ENCODE measurements at places on chromosomes 12 and 14. TPM values are rescaled to one million over a fixed set of nuclear protein-coding genes. Genes with fewer than 3 reads are reported as not detected.

PAX9 gene
- total RNA-seq: 0.19 TPM

DAO gene
- total RNA-seq: not detected

PRKD1 gene
- 8.9 TPM for total RNA-seq

MANSC4 gene
- not detected for total RNA-seq

APOF gene
- not detected for total RNA-seq

NTN4 gene
- total RNA-seq: 387 TPM

PLEKHH1 gene
- 0.33 TPM for total RNA-seq

CCDC175 gene
- total RNA-seq: not detected

CLEC6A gene
- total RNA-seq: not detected

BTG1 gene
- 24.5 TPM for total RNA-seq

MYH7 gene
- total RNA-seq: not detected

VSIG10 gene
- 32.1 TPM for total RNA-seq

BMP4 gene
- total RNA-seq: 103 TPM

ADGRD1 gene
- total RNA-seq: not detected

TBX5 gene
- not detected for total RNA-seq

TNS2 gene
- 50.4 TPM for total RNA-seq

EGLN3 gene
- 5.2 TPM for total RNA-seq

NXPH4 gene
- 0.19 TPM for total RNA-seq

NRL gene
- 1.1 TPM for total RNA-seq

LARP4 gene
- total RNA-seq: 48.3 TPM

VRK1 gene
- 37.8 TPM for total RNA-seq

SPTB gene
- not detected for total RNA-seq

CERS5 gene
- total RNA-seq: 35.1 TPM

HVCN1 gene
- total RNA-seq: 2.9 TPM

ATP2B1 gene
- 28.1 TPM for total RNA-seq

CLEC4D gene
- total RNA-seq: not detected

PPP1R12A gene
- 95.7 TPM for total RNA-seq

MMP19 gene
- 0.65 TPM for total RNA-seq

GPX2 gene
- not detected for total RNA-seq

TAS2R10 gene
- total RNA-seq: 1.5 TPM

PPP1R36 gene
- total RNA-seq: 0.67 TPM

KRT6C gene
- total RNA-seq: not detected

CIDEB gene
- total RNA-seq: 1.6 TPM

SMOC1 gene
- total RNA-seq: 3.3 TPM

KRT74 gene
- total RNA-seq: not detected

CRIP2 gene
- total RNA-seq: 236 TPM

KLHL42 gene
- total RNA-seq: 25.2 TPM

BEGAIN gene
- 0.10 TPM for total RNA-seq

SLC2A14 gene
- total RNA-seq: not detected

TIMELESS gene
- 7.5 TPM for total RNA-seq

GALNT9 gene
- 0.33 TPM for total RNA-seq

TAS2R8 gene
- total RNA-seq: not detected

CLEC1B gene
- not detected for total RNA-seq

TUBA1C gene
- 800 TPM for total RNA-seq

TAS2R42 gene
- total RNA-seq: not detected

ERBB3 gene
- 0.48 TPM for total RNA-seq

STK38L gene
- 63.7 TPM for total RNA-seq

KCTD10 gene
- 141 TPM for total RNA-seq

PPM1H gene
- total RNA-seq: 4.3 TPM

C1QL4 gene
- total RNA-seq: not detected

OR4Q3 gene
- total RNA-seq: not detected

LRRC10 gene
- total RNA-seq: not detected

KLRG1 gene
- total RNA-seq: 1.3 TPM

NPFF gene
- total RNA-seq: not detected

SLC17A8 gene
- total RNA-seq: not detected

NEUROD4 gene
- total RNA-seq: not detected

VDR gene
- 0.38 TPM for total RNA-seq

POTEM gene
- not detected for total RNA-seq

Data from vein endothelial cell (primary cell).